ENCODE measurements at places on chromosomes 6 and 20.

- no peak for DNase-seq
Measured at GRCh38 chr20:11502671-11503070, 415.0 kb upstream of the BTBD3 start.

GRCh38 chr6:116971959-116972358 lies 94.9 kb downstream of the RFX6 start:
- DNase-seq: no peak

DNA sequence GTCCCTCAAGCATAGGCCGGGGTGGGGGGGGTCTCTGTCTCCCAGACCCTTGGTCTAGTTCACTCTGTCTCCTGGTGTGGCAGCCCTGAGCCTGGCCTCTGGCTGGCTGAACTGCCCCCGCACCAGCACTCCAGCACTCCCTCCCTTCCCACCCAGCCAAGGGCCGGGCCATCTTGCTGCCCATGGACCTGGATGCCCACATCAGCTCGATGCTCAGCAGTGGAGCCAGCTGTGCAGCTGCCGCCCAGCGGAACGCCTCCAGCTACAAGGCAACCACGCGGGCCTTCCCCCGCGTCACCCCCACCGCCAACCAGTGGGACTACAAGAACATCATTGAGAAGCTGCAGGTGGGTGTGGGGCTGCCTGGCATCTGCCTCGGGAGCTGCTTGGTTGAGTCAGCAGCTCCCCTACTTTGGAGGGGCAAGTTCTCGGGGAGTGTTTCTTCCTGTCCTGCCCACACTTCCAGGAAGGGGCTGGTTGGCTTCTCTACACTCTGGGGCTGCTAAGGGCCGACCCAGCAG lies 28.4 kb downstream of the UQCC2 start:
- no peak for DNase-seq

GRCh38 chr6:42300185-42300584 lies 82.5 kb upstream of the MRPS10 start:
- DNase-seq: no peak

DNA sequence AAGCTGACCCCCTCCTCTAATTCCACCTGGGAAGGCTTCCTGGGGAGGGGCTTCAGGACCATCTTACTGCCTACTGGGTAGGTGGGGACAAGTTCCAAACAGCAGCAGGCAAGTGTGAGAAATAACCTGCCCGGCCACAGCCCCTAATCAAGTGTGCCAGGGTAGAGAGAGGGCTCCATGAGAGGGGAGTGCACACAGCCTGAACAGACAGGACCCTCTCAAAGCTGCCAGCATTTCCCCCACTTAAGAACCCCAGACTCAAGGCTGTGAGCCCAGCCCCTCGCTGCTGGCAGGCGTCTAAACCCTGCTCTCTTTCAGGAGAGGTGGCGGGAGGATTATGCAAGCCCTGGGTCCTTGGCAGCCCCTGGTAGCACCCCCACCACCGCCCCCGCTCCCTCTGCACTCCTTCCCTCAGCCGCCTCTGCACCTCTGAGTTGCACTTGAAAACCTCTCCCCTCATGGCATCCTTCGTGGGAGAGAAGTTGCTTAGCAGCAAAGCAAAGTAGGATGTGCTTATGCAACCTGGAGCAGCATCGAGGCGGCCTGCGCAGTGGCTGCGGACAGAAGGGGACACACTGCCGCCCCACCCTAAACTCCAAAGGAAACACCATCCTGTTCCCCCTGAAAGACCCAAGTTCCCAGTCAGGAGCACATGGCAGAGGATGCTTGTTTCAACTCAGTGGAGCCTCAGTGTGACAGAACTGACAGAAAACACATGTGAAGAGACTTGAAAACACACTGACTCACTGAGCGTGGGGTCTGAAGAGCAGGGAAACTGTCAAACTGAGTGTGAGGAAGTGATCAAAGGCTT lies 10.5 kb downstream of the DDRGK1 start:
- peak; percentile 76 for DNase-seq

DNA sequence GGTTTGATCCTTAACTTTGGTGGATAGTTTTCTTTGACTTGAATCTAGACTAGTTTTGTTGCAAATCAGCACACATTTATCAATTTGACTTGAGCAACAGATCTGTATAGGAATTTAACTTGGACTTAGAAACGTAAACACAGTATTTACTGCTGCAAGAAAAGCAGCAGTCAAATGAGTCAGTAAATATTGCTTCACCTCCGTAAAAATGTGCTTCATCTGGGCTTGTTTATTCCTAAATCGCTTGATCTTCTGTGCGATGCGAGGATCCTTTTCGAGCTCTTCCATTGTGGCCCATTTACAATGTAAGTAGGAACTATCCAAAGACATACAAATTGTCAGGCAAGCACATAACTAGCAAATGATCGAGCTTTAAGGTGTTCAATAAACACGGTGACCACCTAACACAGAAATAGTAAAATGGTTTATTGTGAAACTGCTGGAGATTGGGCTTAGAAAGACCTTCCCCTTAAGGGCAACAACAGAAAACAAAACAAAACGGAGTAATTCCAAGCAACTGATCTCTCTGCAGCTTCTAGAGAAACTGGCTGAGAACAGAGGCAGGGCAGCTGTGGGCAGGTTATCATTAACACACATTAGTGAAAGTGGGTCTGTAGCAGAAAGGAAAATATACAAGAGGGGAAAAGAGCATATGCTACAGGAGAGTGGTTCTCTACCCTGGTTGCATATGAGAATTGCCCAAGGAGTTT lies 120.8 kb downstream of the CHD6 start:
- no peak for DNase-seq

- DNase-seq: peak; percentile 50
Measured at GRCh38 chr6:75934643-75935472, 137.6 kb downstream of the IMPG1 start.

GRCh38 chr20:58021481-58021880 lies 207.0 kb downstream of the ANKRD60 start:
- DNase-seq: no peak

- DNase-seq: no peak
Measured at GRCh38 chr6:67064323-67064722, 1357.3 kb upstream of the EYS start.

DNA sequence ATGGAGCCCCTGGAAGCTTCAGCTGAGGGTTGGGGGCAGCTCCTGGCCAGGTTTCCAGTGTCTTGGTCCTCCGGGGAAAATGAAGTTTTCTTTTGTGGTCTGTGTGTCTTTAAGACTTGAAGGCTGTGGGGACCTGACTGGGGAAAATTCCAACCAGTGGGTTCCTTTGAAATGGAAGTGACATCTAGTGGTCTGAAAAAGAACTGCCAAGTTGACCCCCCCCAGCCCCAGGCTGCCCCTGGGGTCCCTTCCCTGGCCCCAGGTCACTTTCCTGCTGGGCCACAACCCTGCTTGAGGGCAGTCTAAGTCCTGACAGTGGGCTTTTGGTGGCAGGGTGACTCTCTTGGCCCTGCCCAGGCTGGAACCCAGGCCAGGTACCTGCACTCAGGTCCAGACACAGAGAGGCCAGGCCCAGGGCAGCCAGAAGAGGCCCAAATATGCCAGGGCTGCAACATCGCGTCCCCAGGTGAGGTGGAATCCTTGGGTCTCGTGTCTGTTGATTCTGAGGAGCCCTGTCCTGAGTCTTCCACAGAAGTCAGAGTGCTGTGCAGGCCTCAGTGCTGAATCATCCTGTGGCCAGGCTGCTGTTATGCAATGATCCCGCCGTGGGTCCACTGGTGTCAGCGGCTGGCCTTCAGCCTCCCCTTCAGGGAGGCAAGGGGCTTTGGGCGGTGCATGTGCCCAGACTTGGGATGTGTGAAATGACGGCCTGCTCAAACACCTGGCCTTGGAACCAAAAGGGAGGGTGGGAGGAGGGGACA lies 68.4 kb downstream of the VEGFA start:
- DNase-seq: no peak

DNA sequence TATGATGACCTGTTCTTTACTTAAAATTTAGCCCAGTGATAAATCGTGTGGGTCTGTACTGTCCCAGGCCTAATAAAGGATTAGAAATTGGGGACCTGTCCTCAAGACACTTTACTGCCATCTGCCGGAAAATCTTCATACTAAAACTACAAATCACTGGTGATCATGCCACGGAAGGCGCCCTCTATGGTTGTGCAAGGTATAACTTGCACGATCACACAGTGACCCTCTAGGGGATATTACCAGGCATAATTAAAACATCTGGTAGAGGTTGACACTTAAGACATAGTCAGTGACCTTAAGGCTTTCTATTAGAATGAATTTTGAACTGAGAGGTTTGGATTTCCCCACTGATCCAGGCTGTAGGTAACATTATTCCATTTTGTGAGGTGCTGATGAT lies 172.6 kb downstream of the BMP2 start:
- no peak for DNase-seq

DNA sequence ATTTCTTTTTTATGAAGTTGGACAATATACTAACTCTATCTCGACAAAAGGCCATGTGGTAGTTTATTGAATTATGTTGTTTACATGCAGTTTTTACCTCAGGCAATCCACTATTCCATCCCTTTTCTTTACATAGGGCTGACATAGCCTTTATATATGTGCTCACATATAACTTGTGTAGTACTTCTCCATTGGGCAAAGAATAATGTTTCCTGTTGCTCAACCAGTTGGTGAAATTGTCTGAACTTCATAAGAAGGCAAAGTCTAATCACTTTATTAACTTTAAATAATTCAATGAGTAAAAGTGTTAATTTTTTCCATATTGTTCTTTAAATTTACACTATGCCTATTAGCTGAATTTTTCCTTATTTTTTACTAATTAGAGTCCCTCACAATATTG lies 1272.1 kb downstream of the EPHA7 start:
- DNase-seq: no peak

GRCh38 chr6:54419885-54420284 lies 111.6 kb downstream of the TINAG start:
- DNase-seq: no peak

DNA sequence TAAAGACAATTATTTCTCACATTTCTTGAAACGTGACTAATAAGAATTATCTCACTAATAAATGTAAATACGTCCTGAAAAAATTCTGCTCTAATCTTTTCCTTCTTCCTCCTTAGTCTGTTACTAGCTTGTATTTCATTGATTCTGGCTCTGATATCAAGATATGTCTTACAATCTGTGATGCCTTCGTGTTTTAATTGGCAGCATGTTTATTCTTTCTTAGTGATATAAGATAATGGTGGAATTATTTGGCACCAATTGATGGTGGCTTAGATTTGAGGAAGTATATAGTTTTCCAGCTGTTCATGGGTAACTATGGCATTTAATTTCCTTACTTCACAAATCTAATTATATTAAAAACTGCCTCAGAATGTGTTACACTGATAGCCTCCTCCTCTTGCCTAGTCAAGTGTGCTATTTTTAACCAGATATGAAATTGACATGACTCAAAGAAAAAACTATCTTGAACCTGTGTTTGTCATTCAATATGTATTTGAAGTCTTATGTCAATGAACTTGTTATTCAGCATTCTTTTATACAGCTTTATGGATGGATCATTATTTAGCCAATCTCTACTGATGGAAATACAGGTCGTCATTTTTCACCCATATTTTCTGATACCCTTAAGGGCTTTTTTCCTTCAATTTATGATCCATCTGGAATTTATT lies 5.3 kb downstream of the CCNC start:
- DNase-seq: no peak

DNA sequence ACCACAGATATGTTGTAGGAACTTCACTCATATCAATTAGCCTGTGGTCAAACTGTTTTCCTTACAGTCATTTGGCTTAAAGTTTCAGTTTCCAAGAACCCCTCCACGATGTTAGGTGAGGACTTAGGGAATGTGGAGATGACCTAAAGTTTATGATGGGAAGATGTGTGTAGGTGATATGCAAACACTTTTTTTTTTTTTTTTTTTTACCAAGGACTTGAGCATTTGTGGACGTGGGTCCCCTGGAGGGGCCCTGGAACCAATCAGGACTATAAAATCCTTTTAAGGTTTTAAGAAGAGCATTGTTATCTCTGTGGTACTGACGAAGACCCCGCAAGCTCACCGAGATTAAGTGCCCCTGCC lies 478 bp upstream of the MTHFD1L start:
- no peak for DNase-seq

- DNase-seq: no peak
Measured at GRCh38 chr6:12033770-12034169, 21.7 kb downstream of the HIVEP1 start.

DNA sequence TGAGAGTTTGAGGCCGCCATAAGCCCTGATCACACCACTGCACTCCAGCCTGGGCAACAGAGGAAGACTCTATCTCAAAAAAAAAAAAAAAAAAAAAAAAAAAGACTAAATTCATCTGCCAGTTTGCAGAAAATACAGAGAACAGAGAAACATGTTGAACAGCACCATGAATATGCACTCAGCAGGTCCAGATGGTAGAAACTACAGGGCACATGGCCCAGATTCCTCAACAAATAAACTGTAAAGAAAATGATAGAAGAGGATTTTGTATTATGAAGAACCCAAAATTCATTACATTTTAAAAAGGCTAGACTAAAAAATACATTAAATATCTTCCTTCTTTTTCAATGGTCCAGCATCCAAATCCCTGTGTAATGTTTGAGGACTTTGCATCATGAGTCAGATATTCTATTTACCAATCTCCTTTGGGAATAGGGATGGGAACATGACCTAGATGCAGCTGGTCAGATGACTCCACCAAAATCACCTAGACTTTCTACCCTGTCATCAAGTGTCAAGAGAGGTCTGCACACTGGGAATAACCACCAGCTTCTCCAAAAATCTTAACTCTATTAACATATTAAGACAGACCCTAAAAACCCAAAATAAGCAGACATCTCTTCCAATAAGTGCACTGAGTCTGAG lies 189.1 kb upstream of the TCF21 start:
- DNase-seq: no peak

DNA sequence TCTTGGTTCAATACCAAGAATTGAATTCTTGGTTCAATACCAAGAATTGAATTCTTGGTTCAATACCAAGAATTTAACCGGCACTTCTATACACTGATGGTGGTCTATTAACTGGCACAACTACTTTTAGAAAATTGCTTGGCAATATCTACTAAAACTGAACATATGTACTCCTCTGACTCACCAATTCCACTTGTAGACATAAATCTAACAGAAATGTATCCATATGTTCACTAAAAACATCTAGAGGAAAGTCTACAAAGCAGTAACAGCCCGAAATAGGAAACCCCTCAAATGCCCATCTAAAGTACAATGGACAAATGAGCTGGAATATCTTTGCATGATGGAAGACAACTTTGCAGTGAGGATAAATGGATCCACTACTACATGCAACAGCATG lies 71.9 kb downstream of the KIF16B start:
- no peak for DNase-seq

GRCh38 chr6:89826029-89826528 lies 3.6 kb upstream of the CASP8AP2 start:
- DNase-seq: no peak

- DNase-seq: no peak
Measured at GRCh38 chr6:76792394-76792793, 670.9 kb downstream of the HTR1B start.

GRCh38 chr6:143647732-143648131 lies 30.0 kb upstream of the PHACTR2 start:
- no peak for DNase-seq

DNA sequence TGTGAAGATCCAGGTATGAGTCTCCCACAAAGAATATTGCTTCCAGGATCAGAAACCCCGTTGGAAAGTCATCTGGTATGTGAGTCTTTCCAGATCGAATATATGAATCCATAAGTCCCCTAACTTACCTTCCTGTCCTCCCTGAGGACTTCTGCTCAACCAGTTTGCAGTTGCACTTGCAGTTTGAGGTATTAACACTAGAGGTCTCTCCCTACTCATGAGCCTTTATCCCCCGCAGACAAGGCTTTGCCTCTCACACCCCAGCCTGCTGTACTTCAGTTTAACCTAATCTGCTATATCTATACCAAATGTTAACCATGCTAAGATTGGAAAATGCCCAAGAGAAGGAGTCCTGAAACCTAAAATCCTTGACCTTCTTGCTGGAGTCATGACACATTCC lies 135.3 kb upstream of the DEFB112 start:
- DNase-seq: no peak

GRCh38 chr6:170025935-170026750 lies 264.7 kb downstream of the DLL1 start:
- no peak for DNase-seq
